ENCODE measurements at places on chromosomes 3 and 15. TPM values are rescaled to one million over a fixed set of nuclear protein-coding genes. Genes with fewer than 3 reads are reported as not detected.

- peaks cover 4% of the 10 kb centered on the region for H3K4me1 ChIP-seq
- no peak overlapping the region for H3K4me3 ChIP-seq
- H3K36me3 ChIP-seq: peaks cover 72% of the 10 kb centered on the region
- no peaks in the 10 kb centered on the region for H3K27me3 ChIP-seq
These were observed 28.8 kb downstream of the CD47 start for GRCh38 chr3:108062051-108062450.

GRCh38 chr3:117719316-117719926, 1009.8 kb downstream of the TUSC7 start:
- no peak overlapping the region for H3K4me3 ChIP-seq
- H3K27ac ChIP-seq: no peak overlapping the region
- no peaks in the 10 kb centered on the region for H3K27me3 ChIP-seq
- no peaks in the 10 kb centered on the region for H3K4me1 ChIP-seq
- H3K36me3 ChIP-seq: no peaks in the 10 kb centered on the region
- no peak for DNase-seq

DNA sequence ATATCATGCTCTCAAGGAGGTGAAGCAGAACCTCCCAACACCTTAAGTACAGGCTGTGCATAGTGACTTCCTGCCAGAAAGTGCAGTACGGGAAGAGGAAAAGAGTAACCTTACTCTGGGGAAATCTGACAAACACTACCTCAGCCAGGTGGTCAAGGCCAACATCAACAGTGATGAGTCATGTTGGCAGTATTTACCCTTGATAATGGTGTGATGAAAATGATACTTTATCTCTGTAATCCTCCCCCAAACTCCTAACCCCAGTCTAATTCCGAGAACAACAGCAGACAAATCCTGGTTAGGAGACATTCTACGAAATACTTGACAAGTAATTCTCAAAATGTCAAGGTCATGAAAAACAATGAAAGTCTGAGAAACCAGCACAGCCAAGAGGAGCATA, 26.5 kb downstream of the ANKDD1A start:
- H3K27ac ChIP-seq: no peak overlapping the region
- no peak for DNase-seq
- no peaks in the 10 kb centered on the region for H3K36me3 ChIP-seq
- H3K27me3 ChIP-seq: no peaks in the 10 kb centered on the region
- H3K4me3 ChIP-seq: no peak overlapping the region
- no peaks in the 10 kb centered on the region for H3K4me1 ChIP-seq

- no peaks in the 10 kb centered on the region for H3K36me3 ChIP-seq
- H3K27me3 ChIP-seq: no peaks in the 10 kb centered on the region
- H3K4me1 ChIP-seq: no peaks in the 10 kb centered on the region
- no peak overlapping the region for H3K4me3 ChIP-seq
- H3K27ac ChIP-seq: no peak overlapping the region
These were observed 103.2 kb downstream of the TBC1D5 start for GRCh38 chr3:17639257-17639656.

DNA sequence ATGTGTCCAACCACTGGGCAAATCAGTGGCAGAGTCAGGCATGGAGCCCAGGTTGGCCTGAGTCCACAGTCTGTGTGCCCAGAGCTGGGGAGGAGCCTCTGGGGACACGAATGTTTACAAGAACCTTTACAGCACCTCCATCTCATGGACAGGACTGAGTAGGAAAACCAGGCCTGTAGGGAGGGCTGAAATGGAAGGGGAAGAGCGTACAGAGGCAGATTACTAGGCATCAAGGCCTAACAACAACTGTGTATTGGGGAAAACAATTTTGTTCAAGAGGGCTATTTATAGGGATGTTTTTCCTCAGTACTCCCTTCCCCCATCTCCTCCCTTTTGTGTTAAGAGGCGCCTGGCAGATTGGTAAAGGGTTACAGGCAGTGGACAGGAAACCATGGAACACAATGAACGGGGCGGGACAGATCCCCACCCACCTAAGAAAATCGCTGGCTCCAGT, 15.1 kb upstream of the ARHGAP31 start:
- no peaks in the 10 kb centered on the region for H3K36me3 ChIP-seq
- no peaks in the 10 kb centered on the region for H3K4me1 ChIP-seq
- H3K27ac ChIP-seq: no peak overlapping the region
- DNase-seq: no peak
- no peak overlapping the region for H3K4me3 ChIP-seq

- no peaks in the 10 kb centered on the region for H3K36me3 ChIP-seq
- H3K27me3 ChIP-seq: no peaks in the 10 kb centered on the region
- no peak for DNase-seq
- no peak overlapping the region for H3K4me3 ChIP-seq
These were observed 288.4 kb downstream of the KCNH8 start for GRCh38 chr3:19436746-19437145.

- no peak overlapping the region for H3K4me3 ChIP-seq
- H3K4me1 ChIP-seq: peaks cover 4% of the 10 kb centered on the region
- H3K27ac ChIP-seq: no peak overlapping the region
- DNase-seq: no peak
These were observed 35.9 kb upstream of the TRAK1 start for GRCh38 chr3:42055291-42055690.

DNA sequence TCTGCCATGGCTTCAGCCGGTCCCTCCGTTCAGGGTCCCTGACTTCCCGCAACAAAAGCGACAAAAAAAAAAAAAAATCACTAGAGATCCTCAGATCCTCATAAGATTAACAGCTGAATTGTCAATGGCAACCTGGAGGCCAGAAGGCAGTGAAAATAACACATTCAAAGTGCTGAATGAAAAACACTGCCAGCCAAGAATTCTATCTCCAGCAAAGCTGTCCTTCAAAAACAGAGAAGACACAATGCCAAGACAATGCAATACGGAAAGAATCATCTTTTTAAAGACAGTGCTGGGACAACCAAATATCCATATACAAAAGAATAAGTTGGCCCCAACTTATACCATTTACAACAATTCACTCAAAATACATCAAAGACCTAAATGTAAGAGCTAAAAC, 21.6 kb downstream of the MTHFS start:
- no peak for DNase-seq
- H3K36me3 ChIP-seq: peaks cover 7% of the 10 kb centered on the region
- H3K4me3 ChIP-seq: no peak overlapping the region
- H3K27me3 ChIP-seq: no peaks in the 10 kb centered on the region

GRCh38 chr3:189786479-189787064, 155.4 kb downstream of the TP63 start:
- no peaks in the 10 kb centered on the region for H3K36me3 ChIP-seq
- no peak overlapping the region for H3K4me3 ChIP-seq
- H3K27me3 ChIP-seq: no peaks in the 10 kb centered on the region
- no peak overlapping the region for H3K27ac ChIP-seq

DNA sequence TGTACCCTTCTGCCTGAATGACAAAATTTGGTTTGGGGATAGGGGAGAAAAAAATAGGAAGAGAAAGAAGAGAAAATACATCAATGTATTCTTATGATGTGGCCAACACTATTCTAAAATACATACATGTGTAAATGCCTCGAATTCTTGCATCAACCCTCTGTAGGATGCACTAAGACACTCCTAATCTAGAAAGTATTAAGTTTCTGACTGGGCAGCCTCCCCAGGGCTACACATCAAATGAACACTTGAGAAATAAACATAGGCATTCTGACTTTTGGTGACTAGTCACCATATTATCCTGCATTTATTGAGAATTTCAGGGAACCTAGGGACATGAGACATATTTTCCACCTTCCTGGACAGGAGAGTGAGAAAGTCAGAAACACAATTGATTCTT, 109.2 kb downstream of the CPNE4 start:
- H3K36me3 ChIP-seq: no peaks in the 10 kb centered on the region
- no peaks in the 10 kb centered on the region for H3K4me1 ChIP-seq
- no peak overlapping the region for H3K27ac ChIP-seq
- no peak for DNase-seq
- no peak overlapping the region for H3K4me3 ChIP-seq

DNA sequence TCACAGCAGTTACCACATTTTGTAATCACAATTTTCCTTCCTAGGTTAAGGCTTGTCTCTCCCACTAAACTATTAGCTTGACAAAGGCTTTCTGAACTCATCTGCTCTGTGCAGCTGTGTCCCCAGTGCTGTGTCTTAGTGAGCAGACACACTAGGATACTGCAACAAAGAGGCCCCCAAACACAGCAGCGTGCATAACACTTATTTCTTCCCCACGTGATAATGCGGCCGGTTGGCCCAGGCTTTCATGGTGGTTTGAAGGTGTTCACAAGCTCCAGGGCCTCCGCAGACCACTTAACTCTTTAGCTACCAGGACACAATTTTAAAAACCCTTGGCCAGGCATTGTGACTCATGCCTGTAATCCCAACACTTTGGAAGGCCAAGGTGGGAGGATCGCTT, 2.2 kb upstream of the HDAC11 start:
- no peak overlapping the region for H3K4me3 ChIP-seq
- peaks cover 18% of the 10 kb centered on the region for H3K4me1 ChIP-seq
- no peak for DNase-seq
- H3K27me3 ChIP-seq: no peaks in the 10 kb centered on the region
- H3K36me3 ChIP-seq: no peaks in the 10 kb centered on the region
- no peak overlapping the region for H3K27ac ChIP-seq

GRCh38 chr3:196499061-196499460, 4.5 kb downstream of the RNF168 start:
- no peak overlapping the region for H3K4me3 ChIP-seq
- peaks cover 26% of the 10 kb centered on the region for H3K4me1 ChIP-seq
- H3K27ac ChIP-seq: no peak overlapping the region
- H3K27me3 ChIP-seq: no peaks in the 10 kb centered on the region

GRCh38 chr3:160618878-160619277, 53.5 kb upstream of the KPNA4 start:
- peaks cover 5% of the 10 kb centered on the region for H3K27me3 ChIP-seq
- no peaks in the 10 kb centered on the region for H3K4me1 ChIP-seq
- no peak overlapping the region for H3K4me3 ChIP-seq
- H3K36me3 ChIP-seq: no peaks in the 10 kb centered on the region

DNA sequence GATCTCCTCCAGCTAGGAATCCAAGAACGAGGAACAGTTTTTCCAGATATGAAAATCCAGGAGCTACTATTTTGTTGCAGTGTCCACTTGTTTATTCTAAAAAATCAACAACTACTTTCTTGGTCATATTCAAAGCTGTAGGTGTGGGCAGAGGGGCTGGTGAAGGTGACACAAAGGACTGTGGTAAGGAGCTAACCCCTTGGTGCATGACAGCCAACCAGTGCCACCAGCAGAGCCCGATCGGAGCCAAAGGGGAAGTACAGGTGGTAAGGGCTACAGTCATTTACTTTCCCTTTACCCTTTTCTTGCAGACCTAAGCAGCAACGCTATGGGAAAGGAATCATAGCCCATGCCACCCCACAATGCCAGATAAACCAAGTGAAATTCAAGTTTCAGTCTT, 30.7 kb downstream of the PLA1A start:
- H3K4me3 ChIP-seq: no peak overlapping the region
- H3K27me3 ChIP-seq: no peaks in the 10 kb centered on the region
- H3K4me1 ChIP-seq: peaks cover 21% of the 10 kb centered on the region

DNA sequence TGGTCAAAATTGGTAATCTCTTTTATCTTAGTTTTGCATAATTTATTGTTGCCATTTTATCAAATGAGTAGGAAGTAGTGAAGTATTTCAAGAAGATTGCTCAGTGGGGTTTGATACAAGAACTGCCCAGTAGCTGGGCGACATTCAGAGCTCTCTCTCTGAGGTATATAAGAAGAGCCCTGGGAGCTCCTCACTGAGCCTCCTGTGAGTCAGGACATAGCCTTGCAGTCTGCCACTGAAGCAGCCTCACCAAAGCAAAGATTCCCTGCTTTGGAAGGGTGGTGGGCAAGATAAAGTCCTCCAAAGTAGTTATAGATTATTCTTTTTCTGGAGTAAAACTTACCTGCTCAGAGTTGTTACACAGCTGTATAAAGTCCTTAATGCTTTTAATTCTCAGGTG, 26.1 kb downstream of the SKIL start:
- no peak overlapping the region for H3K27ac ChIP-seq
- H3K4me3 ChIP-seq: no peak overlapping the region
- H3K27me3 ChIP-seq: no peaks in the 10 kb centered on the region
- H3K4me1 ChIP-seq: no peaks in the 10 kb centered on the region
- no peak for DNase-seq

DNA sequence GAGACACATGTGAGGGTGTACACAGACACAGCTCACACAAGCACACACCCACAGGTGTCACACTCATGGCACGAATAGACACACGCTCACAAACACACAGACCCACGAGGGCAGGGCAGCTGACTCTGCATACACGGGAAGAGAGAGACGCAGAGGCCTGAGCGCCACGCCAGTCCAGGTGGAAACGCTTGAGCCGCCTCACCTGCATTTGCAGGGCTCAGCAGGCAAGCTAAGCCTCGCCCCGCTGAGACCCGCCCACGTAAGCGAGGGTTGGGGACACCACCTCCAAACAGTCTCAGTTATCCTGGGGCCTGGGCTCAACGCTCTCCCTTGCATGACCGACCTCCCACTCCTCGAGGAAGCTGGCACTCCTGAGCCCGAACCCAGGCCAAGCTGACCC, 73.2 kb downstream of the TLE3 start:
- no peak for DNase-seq
- peaks cover 20% of the 10 kb centered on the region for H3K4me1 ChIP-seq
- no peaks in the 10 kb centered on the region for H3K27me3 ChIP-seq
- no peak overlapping the region for H3K27ac ChIP-seq

DNA sequence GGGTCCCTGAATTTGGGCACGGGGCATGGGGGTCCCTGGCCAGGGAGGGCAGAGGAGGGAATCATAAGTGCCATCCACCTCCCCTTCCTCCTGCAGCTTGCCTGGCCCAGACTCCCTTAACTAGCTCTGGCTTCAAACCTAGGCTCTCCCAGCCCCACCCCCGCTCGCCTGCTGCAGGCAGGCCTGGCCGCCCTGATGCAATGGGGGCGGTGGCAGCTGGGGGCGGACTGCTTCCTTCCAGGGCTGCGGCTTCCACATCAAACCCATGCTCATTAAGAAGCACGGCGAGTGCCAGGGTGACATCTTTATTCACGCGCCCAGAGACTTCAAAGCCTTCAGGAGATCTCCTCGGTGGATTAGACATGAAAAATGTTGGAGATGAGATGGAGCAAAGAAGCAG, 123.1 kb downstream of the TPRA1 start:
- no peak overlapping the region for H3K27ac ChIP-seq
- H3K36me3 ChIP-seq: no peaks in the 10 kb centered on the region
- H3K4me1 ChIP-seq: no peaks in the 10 kb centered on the region
- H3K4me3 ChIP-seq: no peak overlapping the region
- no peaks in the 10 kb centered on the region for H3K27me3 ChIP-seq
- no peak for DNase-seq

ARMC8 gene
- total RNA-seq: 86.4 TPM
